ENCODE measurements at places on chromosomes 13 and 19.

DNA sequence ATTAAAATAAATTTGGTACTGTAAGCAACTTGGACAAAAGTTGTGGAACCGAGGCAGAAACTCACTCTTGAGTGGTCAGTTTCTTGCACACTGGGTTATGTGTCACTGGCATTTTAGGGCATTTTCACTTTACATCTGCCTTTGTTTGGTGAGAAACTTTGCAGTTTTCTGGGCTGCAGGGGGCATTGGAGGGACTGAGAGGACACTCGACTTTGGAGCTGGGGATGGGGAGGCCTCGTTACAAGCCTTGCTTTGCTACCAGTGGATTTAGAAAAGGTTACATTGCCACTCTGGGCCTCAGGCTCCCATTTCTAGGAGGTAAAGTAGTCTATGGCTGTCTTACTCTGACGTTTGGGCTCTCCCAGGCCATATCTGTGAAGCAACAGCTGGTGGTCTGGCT is 41.9 kb upstream of the ZNF536 start:
- DNase-seq = no peak

- no peak for DNase-seq
Observed at GRCh38 chr19:31370216-31370615, 21.0 kb upstream of the TSHZ3 start.

DNA sequence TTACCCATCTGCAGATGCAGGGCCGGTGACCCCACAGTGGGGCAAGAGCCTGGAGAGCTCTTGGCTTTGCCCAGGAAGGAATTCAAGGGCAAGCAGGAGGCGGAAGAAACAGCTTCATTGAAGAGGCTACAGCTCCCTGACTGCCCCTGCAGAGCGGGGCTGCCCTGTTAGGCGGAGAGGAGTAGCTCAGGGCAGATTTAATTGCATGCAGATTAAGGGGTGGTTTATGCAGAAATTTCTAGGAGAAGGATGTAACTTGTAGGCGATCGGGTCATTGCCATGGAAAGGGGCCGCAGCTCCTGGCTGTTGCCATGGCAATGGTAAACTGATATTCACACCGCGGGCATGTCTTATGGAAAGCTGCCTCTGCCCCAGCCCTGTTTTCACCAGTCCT is 94.1 kb downstream of the ATP11A start:
- no peak for DNase-seq

DNA sequence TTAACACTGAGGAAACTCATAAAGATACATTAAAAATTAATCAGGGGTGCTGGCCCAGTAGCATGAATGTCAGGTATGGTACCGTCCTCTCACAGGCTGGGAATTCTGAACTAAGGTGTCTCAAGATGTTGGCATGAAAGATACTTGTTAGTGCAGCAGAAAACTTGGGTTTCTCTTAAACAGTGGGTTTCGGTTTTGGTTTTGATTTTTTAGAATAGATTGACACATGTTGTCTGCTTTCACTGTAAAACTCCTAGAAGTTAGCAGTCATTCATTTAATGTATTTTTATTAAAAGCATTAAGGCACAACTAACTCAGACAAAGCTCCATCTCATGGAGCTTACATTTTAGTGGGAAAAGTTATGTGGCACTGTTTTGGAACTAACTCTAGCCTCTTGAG is 3.5 kb upstream of the OBI1 start:
- no peak for DNase-seq

GRCh38 chr19:48780631-48781391 is 25.5 kb downstream of the FGF21 start:
- peak; percentile 52 for DNase-seq

DNA sequence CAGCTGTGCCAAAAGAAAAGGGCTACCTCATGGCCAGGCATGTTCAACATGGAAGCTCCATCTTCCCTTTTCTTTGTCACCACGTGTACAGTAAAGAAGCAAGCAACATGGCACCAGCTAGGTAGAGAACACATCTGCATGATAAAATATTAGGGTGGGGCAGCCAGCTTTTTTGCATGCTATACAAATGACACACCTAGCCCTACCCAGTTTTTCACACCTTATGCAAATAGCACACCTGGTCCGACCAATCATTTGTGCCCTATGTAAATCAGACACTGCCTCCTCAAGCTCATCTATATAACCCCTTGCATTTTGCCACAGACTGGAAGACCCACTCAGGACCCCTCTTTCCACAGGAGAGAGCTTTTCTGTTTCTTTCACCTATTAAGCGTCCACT is 85.5 kb downstream of the STOML3 start:
- no peak for DNase-seq

- no peak for DNase-seq
Observed at GRCh38 chr13:113788413-113789135, 29.5 kb downstream of the TMEM255B start.

GRCh38 chr19:18589380-18590272 is 1.0 kb downstream of the REX1BD start:
- peak; percentile 42 for DNase-seq

GRCh38 chr13:112441226-112441625 is 65.1 kb downstream of the SPACA7 start:
- no peak for DNase-seq

DNA sequence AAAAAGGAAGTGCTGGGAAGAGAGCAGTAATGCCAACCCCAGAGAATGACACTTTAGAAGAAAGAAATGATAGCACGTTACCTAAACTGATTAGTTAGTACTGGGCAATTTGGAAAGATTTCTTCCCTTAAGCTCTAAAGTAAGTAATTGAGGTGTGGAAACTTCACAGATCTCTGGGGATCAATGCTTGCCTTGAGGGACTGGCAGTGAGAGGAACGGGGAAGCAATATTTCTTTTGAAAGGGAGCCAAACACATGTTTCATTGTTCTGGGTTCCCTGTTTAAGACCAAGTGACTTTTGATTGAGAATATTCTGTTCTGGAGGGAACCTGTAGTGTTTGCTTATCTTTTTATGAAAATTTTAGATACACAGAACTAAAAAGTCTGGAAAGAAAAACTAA is 190.5 kb downstream of the NDFIP2 start:
- DNase-seq = no peak

DNA sequence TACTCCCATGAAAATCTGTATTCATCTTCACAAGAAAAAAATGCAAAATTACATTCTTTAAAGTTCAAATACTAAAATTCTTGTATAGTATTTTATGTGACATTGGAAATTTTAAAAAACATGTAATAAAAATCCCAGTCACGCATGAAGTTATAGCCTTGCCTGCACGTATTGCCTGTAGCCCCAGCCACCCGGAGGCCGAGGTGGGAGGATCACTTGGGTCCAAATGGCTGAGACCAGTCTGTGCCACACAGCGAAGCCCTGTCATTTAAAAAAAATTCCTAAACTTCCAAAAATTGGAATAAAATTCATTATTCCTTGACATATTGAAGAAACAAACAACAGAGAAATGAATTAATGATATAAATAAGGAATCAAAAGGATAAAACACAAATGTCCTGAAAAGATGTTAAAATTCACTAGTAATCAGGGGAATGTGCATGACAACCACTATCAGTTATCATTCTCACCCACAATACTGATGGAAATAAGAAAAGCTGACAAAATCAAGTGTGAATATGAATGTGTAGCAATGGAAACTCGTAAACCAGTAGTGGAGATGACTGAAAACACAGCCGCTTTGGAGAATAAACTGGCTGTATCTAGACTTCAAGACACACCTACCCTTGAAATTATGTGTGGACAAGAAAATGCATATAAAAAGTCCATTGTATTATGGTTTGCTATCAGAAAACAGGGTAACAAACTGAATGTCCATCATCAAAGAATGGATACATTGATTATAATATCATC is 7.5 kb downstream of the CARD8 start:
- DNase-seq = no peak

DNA sequence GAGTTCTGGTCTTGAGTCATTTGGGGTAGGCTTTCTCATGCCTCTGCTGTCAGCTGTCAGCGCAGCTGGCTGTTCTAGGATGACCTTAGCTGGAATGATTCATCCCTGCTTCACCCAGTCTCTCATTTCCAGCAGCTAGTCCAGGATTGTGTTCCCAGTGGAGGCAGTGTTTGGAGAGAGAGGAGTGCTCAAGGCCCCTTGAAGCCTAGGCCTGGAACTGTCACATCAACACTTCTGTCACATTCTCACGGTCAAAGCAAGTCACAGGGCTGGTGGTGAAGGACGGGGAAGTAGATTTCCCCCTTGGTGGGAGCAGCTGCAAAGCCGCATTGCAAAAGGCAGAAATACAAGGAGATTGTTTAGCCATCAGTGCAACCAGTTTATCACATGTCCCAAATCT is 15.2 kb downstream of the TPT1 start:
- DNase-seq = peak; percentile 87

DNA sequence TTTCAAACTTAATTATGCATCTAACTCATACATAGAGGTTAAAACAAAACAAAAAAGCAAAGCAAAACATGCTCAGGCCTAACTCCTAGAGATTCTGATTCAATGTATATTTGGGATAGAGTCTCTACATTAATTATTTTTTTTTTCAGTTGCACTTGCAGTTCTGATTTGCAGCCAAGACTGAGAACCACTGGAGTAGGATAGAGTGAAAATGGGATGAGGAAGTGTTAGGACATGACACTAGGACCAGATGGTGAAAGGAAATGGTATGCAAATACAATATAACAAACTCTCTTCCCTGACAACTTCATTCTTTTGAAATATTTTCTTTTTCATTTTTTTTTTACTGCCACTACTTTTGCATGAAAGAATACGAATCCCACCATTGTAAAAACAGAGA is 1.8 kb downstream of the CCDC122 start:
- no peak for DNase-seq

DNA sequence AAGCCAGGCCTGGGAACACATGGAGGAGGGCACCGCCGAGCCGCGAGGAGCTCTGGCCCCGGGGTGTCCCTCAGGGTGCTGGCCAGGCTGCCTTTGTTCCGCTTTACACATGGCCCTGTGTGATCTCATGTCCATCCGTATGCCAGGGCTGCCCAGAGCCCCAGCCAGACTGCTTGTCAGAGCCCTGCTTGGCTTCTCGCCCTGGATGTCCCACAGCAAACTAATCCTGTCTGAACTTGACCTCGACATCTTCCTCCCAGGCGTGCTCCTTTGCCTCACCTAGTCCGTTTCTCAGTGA is 14.3 kb downstream of the BCKDHA start:
- DNase-seq = no peak

- no peak for DNase-seq
Observed at GRCh38 chr19:58562122-58563033, 4.0 kb upstream of the UBE2M start.

- DNase-seq = no peak
Observed at GRCh38 chr13:99381766-99382165, 74.6 kb upstream of the GPR183 start.

DNA sequence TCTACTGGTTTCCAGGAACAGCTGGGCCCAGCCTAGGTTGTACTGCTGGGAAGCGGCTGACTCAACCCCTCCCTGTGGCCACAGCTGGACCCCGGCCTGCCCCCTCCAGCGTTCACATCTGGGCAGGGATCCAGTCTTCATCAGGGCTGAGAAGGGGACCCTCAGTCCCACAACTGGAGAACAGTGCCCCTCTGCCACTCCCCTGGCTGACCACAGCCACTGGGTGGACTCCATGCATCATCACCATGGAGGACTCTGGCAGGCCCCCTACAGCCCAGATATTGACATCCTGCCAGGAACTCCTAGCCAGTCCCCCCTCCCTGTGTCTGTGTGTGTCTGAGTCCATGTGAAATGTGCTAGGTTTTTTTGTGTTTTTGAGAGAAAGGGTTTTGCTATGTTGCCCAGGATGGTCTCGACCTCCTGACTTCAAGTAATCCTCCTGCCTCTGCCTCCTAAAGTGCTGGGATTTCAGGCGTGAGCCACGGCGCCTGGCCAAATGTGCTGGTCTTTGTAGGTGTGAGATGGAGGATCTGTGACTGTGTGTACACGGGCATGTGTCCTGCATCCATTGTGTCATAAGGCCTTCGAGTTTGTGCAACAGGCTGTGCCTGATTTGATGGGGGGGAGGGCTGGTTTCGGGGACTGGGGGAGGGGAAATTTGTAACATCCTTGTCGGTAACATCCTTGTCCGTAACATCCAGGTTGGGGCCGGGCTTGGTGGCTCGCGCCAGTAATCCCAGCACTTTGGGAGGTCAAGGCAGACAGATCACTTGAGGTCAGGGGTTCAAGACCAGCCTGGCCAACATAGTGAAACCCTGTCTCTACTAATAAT is 4.0 kb upstream of the HOOK2 start:
- peak; percentile 79 for DNase-seq

GRCh38 chr19:44367024-44367423 is 10.5 kb upstream of the ZNF112 start:
- DNase-seq = no peak

DNA sequence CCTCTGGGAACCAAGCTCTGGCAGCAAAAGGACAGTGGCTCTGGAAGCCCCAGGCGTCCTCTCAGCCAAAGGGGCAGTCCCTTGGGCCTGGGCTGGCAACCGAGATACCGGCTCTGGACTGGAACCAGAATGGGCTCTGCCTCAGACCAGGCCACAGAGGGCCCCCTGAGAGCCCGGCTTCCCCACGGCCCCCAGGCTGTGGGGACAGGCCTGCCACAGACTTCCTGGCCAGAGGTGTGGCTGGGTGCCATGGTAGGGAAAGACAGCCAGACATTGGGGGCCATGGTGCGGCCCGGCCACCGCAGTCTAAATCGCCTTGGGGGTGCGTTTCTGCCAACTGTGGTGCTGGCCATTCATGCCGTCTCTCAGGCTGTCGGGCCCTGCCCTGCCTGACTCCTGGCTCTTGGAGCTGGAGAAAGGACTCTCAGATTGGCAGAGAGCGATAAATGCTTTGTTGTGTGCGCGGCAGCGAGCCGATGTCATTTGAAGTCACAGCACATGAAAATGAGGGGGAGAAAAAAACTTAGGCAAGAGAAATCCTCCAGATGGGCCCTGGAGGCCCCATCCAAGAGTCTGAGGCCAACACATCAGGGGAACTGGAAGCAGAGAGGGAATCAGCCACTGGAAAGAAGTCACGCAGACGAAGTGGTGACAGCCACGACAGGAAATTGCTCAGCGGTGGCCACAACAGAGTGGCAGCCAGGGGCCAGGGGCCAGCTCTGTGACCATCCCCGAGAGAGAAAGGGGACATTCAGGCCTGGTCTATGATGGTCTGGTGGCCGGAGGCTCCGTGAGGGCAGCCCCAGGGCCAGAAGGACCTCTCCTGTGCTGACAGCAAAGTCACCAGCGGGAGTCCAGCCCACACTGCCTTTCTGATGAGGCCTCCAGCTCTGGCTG is 26.5 kb downstream of the SH3GL1 start:
- DNase-seq = no peak

GRCh38 chr19:3415695-3416094 is 49.3 kb downstream of the NFIC start:
- DNase-seq = no peak

- no peak for DNase-seq
Observed at GRCh38 chr13:83879431-83880171, 2.7 kb downstream of the SLITRK1 start.
